Left ventricle myocardium inferior (tissue), 1 donor: ENCODE measurements at places on chromosomes 7 and 10. TPM values are rescaled to one million over a fixed set of nuclear protein-coding genes. Genes with fewer than 3 reads are reported as not detected.

DNA sequence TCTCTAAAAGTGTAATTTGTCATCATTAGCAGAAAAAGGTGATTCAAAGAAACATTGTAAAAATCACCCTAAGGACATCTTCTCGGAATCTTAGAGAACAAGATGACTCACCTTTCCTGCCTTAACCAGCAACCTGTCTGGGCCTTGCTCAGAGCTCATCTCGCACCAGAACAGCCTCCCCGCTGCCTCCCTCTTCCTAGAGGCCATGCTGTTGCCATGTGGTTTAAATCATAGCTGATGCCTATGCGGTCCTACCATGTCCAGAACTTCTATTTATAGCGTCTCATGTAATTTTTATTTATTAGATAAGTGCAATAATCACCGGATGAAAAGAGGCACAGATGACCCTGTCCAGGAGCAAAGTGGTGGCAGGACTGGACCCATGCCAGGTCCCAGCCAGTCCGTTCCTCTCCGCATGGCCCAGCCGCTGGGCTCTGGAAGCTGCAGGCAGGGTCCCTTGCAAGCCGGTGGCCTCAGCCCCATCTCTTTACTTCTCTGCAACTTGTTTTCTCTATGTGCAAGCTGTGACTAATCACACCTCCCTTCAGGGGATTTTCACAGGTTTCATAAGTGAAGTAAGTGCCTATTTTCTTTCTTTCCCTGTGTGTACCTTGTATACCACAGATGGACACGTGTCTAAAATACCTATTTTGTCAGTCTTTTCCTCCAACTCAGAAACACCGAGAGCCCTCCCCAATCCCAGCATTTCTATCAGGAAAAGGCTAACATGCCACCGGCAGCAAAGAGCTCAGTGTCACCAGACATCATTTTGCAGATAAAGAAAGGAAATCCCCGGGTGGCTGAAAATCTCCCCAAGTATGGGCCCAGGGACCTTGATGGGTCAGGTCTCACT is 27.1 kb downstream of the KLF6 start:
- DNase-seq = no peak

GRCh38 chr10:123463698-123464097 is 202.5 kb upstream of the GPR26 start:
- no peak for DNase-seq

- DNase-seq = no peak
These were observed 53.7 kb upstream of the MACC1 start for GRCh38 chr7:20270867-20271266.

DNA sequence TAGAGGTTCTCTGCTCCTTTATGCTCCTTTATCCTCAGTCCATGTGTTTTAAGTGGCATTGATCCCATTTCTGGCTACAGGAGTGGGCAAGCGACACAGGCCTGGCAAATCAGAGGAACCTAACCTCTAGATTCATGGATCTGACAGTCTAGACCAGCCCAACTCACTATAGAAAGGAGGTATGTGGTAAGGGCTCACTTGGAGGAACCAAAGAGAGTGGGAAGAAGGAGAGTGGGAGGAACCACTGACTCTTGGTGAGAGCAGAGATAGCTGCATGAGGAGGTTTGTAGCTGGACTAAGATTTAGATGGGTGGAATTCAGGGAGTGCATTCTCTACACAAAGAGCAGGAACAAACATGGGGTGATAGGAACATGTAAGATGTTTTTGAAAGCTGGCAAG is 11.6 kb upstream of the FRAT1 start:
- DNase-seq = no peak

- no peak for DNase-seq
These were observed 77.0 kb upstream of the TMEM72 start for GRCh38 chr10:44834131-44834530.

- no peak for DNase-seq
These were observed 39.6 kb downstream of the GPRIN2 start for GRCh38 chr10:46516660-46517416.

DNA sequence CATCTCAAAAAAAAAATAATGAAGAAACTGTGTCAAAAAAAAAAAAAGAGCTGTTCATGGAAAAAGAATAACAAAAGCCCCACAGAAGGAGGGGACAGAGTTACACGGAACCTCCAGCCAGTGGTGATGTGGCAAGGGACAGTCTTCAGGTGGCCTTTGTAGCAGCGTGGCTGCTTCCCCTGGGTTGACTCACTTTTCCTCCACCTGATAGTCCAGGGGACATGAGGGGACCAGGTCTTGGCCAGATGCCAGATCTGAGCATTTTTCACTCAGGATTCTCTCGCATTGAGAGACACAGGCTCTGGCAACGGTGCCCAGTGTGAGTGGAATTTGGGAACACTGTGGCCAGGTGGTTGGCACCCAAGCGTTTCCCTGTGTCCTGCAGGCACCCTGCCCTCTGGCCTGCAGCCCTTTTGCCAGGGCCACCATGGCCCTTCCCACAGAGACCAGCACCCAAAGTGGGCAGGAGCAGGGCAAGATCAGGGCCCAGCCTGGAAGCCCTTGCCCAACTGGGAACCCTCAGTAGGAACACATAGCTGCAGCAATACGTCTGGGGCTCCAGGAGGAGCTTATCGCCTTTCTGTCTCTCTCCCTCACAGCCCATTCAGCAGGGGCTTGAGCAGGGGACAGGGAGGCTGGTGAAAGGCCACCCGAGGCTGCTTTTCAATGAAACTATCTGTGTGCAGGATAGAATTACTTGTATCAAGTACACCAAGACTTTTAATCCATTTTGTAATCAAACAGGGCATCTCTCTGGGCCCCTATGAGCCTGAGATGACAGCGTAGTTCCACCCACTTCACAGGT is 159.1 kb downstream of the UBE2H start:
- no peak for DNase-seq

- DNase-seq = no peak
These were observed 2.9 kb downstream of the PKD2L1 start for GRCh38 chr10:100327007-100327717.

- no peak for DNase-seq
These were observed 40.9 kb downstream of the NSUN6 start for GRCh38 chr10:18610517-18610916.

The SRI gene
- 76.1 TPM for total RNA-seq

The MKI67 gene
- 1.2 TPM for total RNA-seq

The NPY4R gene
- not detected for total RNA-seq

The LIPN gene
- not detected for total RNA-seq
